ENCODE measurements at places on chromosomes 1 and 21. TPM values are rescaled to one million over a fixed set of nuclear protein-coding genes. Genes with fewer than 3 reads are reported as not detected.
A peak's percentile ranks its signal among the peaks of the same experiment; 100 is the strongest.

MYOM3 gene
- 266 TPM for total RNA-seq

RIPPLY3 gene
- not detected for total RNA-seq

LIPI gene
- not detected for total RNA-seq

DNA sequence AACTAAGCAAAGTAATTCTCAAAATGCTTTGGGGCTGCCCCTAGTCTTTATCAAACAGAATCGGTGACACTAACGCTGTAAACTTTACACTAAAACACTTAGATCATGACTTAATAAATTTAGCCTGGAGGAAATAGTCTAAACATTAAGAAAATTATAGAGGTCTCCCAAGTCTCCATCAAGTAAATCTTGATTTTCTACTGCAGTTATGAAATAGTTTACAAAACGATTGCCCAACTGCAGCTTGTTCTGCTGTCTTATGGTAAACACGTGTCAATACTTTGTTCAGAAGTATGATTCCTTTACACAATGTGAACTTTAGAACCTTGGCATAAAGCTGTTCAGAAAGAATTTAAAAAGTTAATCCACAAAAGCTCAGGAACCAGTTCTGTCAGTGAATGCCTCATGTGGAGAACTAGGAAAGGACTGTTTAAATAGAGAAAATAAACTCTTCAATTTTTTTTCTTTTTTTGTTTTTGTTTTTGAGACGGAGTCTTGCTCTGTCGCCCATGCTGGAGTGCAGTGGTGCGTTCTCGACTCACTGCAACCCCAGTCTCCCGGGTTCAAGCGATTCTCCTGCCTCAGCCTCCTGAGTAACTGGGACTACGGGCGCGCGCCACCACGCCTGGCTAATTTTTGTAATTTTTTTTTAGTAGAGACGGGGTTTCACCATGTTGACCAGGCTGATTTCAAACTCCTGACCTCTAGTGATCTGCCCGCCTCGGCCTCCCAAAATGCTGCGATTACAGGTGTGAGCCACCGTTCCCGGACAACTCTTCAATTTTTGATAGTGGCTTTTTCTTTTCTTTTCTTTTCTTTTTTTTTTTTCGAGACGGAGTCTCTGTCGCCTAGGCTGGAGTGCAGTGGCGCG, 1.6 kb downstream of the DDI2 start:
- peak overlapping the region; percentile 93 for H3K4me3 ChIP-seq
- no peaks in the 10 kb centered on the region for H3K27me3 ChIP-seq
- peaks cover 59% of the 10 kb centered on the region for H3K4me1 ChIP-seq
- peak overlapping the region; percentile 93 for H3K27ac ChIP-seq
- DNase-seq, result no peak

GRCh38 chr1:48181669-48182367, 40.7 kb upstream of the SLC5A9 start:
- no peaks in the 10 kb centered on the region for H3K4me1 ChIP-seq
- H3K36me3 ChIP-seq, result no peaks in the 10 kb centered on the region
- no peaks in the 10 kb centered on the region for H3K27me3 ChIP-seq
- no peak for DNase-seq
- H3K27ac ChIP-seq, result no peak overlapping the region

DNA sequence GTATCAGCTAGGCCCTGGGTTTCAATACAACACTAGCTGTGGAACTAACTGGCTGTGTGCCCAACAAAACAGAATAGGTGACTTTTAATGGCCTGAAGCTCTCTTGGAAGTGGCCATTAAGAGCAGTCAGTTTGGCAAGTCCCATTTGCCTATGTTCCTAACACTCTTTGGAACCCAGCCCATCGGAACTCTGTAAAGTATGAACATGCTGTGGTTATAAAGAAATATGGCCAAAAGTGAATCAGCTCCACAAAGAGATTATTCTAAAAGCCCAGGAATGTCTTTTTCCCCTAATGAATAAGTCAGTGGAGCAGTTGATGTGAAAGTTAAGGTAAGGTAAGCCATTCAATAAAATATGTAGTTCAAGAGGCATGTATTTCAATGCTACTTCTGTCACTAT, 223.7 kb upstream of the ADAMTS5 start:
- H3K36me3 ChIP-seq, result no peaks in the 10 kb centered on the region
- DNase-seq, result no peak
- no peaks in the 10 kb centered on the region for H3K27me3 ChIP-seq
- no peak overlapping the region for H3K27ac ChIP-seq

GRCh38 chr21:31530897-31531705, 128.4 kb upstream of the SOD1 start:
- H3K27ac ChIP-seq, result no peak overlapping the region
- no peak overlapping the region for H3K4me3 ChIP-seq
- DNase-seq, result no peak
- H3K4me1 ChIP-seq, result no peaks in the 10 kb centered on the region
- H3K36me3 ChIP-seq, result no peaks in the 10 kb centered on the region

- H3K4me1 ChIP-seq, result no peaks in the 10 kb centered on the region
- no peaks in the 10 kb centered on the region for H3K27me3 ChIP-seq
- DNase-seq, result no peak
These were observed 32.4 kb upstream of the PRDX6 start for GRCh38 chr1:173444757-173445156.

DNA sequence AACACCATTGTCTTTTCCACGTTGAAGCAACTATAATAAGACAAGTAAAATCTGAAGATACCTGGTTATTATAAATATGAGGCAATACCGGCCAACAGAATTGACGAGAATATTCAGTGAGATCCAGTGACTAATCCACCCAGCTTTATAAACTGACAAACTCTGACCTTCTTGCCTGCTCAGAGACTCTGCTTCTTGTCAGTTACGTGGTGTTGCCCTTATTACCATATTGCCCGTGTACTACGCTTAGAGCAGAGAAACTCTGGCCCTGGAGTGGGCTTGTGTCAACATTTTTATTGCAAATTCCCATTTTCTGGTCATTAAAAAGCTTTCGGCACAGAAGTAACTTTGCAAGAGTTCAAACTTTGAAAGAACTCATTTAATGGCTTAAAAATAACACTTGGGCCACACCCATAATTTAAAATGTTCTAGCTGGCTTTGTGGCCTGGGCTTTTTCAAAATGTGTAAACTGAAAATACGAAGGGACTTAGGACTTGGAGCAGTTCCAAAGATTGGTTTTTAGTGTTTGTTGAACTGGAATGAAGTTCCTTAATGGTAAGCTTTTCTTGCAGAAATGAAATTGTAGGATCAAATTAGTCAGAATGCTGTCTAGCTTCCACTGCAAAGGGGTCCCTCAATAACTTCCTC, 266.2 kb downstream of the LMO4 start:
- no peak overlapping the region for H3K27ac ChIP-seq
- no peaks in the 10 kb centered on the region for H3K27me3 ChIP-seq
- H3K4me1 ChIP-seq, result no peaks in the 10 kb centered on the region
- H3K4me3 ChIP-seq, result no peak overlapping the region
- DNase-seq, result no peak
- no peaks in the 10 kb centered on the region for H3K36me3 ChIP-seq

- no peaks in the 10 kb centered on the region for H3K27me3 ChIP-seq
- H3K36me3 ChIP-seq, result peaks cover 59% of the 10 kb centered on the region
- H3K27ac ChIP-seq, result no peak overlapping the region
- no peak for DNase-seq
- no peaks in the 10 kb centered on the region for H3K4me1 ChIP-seq
These were observed 54.6 kb downstream of the F3 start for GRCh38 chr1:94486990-94487389.

DNA sequence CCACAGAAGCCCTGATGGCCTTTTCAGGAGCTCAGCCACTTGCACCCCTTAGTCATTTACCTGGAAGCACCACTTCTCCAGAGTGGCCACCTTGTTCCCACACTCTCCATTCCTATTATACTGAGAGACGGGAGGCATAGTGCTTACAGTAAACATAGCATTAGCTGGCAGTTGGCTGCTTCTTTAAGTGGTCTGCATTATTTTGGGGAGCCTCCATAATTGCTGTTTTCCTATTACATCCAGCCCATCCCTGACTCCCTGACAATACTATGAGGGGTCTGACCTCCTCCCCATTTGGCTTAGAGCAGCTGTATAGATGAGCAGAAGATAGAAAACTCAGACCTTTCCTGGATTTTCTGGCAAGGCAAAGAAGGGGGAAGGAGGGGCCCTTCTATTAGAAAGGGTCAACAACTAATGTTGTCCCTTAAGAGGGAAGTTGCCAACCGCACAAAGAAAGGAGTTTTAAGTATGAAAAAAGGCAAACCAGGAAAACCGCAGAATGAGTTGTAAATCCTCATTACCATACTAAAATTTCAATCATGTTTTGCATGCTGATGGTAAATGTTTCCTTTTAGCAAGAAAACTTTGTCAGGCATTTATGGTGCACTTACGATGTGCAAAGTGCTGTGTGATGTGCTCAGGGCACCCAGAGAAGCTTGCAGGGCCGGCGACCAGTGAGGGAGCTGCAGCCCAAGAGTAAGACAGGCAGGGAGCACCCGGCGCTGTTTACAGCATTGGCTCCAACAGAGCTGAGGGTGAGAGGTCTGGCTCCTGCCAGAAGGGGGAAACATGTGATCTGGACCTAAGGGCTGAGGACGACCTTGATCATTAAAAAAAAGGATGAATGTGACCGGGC, 167.3 kb downstream of the ZZZ3 start:
- H3K27ac ChIP-seq, result no peak overlapping the region
- H3K4me1 ChIP-seq, result no peaks in the 10 kb centered on the region
- DNase-seq, result no peak
- H3K4me3 ChIP-seq, result no peak overlapping the region
- H3K27me3 ChIP-seq, result no peaks in the 10 kb centered on the region

- peak overlapping the region; percentile 74 for H3K4me3 ChIP-seq
- H3K27ac ChIP-seq, result peak overlapping the region; percentile 95
- H3K27me3 ChIP-seq, result no peaks in the 10 kb centered on the region
- no peak for DNase-seq
These were observed 678 bp upstream of the PTTG1IP start for GRCh38 chr21:44874240-44874496.

DNA sequence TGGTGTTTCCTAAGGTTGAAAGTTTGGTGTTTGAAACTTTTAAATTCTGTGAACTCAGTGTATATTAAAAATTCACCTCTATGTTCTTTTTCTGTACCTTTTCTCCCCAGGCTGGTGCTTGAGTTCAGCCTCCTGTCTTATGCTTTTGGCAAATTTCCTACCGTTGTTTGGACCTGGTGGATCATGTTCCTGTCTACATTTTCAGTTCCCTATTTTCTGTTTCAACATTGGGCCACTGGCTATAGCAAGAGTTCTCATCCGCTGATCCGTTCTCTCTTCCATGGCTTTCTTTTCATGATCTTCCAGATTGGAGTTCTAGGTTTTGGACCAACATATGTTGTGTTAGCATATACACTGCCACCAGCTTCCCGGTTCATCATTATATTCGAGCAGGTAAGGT, 24.9 kb upstream of the AXDND1 start:
- H3K27me3 ChIP-seq, result no peaks in the 10 kb centered on the region
- H3K4me1 ChIP-seq, result no peaks in the 10 kb centered on the region
- H3K4me3 ChIP-seq, result no peak overlapping the region
- no peak overlapping the region for H3K27ac ChIP-seq

DNA sequence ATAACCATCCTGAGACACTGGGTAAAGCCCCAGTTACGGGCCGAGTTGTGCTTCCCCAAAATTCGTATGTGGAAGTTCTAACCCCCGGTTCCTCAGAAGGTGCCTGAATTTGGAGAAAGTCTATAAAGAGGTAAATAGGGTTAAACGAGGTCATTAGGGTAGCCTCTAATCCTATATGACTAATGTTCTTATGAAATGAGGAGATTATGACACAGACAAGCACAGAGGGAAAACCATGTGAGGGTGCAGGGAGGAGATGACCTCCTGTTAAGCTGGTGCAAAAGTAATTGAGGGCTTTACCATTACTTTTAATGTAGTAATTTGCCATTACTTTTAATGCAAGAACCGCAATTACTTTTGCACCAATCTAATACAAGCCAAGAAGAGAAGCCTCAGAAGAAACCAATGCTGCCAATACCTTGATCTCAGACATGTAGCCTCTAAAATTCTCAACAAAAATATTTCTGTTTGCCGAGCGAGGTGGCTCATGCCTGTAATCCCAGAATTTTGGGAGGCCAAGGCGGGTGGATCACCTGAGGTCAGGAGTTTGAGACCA, 260.8 kb downstream of the GPATCH2 start:
- no peaks in the 10 kb centered on the region for H3K4me1 ChIP-seq
- H3K36me3 ChIP-seq, result no peaks in the 10 kb centered on the region
- DNase-seq, result no peak
- no peak overlapping the region for H3K27ac ChIP-seq

GRCh38 chr1:58748666-58749065, 35.2 kb downstream of the JUN start:
- H3K27ac ChIP-seq, result no peak overlapping the region
- H3K4me1 ChIP-seq, result no peaks in the 10 kb centered on the region

- no peaks in the 10 kb centered on the region for H3K36me3 ChIP-seq
- H3K4me1 ChIP-seq, result peaks cover 10% of the 10 kb centered on the region
- H3K27ac ChIP-seq, result no peak overlapping the region
These were observed 61.1 kb downstream of the UCK2 start for GRCh38 chr1:165888552-165888920.

- no peak overlapping the region for H3K4me3 ChIP-seq
- peaks cover 3% of the 10 kb centered on the region for H3K4me1 ChIP-seq
- no peaks in the 10 kb centered on the region for H3K36me3 ChIP-seq
These were observed 181.6 kb downstream of the RASAL2 start for GRCh38 chr1:178275553-178275952.

DNA sequence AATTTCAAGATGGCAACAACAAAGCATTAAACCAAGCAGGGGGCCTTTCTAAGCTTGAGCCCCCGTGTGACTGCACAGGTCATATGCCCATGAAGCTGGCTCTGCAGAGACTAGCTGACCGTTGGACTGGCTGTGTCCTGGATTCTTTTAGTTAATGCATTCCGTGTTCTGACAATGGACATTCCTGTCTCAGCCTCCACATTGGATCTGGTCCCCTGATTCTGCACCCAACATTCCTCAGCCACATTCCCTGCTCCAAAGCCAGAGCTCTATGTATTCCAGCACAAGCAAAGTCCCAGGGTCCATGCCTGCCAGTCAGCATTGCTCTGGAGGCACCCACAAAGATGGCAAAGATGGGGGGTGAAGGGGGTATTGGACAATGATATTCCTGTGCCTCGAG, 5.1 kb upstream of the NAV1 start:
- no peak overlapping the region for H3K27ac ChIP-seq
- H3K4me1 ChIP-seq, result peaks cover 32% of the 10 kb centered on the region
- peaks cover 24% of the 10 kb centered on the region for H3K27me3 ChIP-seq
- no peak for DNase-seq
- no peak overlapping the region for H3K4me3 ChIP-seq
- H3K36me3 ChIP-seq, result no peaks in the 10 kb centered on the region

GRCh38 chr1:14983277-14983676, 170.3 kb upstream of the TMEM51 start:
- no peaks in the 10 kb centered on the region for H3K36me3 ChIP-seq
- no peak overlapping the region for H3K27ac ChIP-seq
- H3K4me1 ChIP-seq, result no peaks in the 10 kb centered on the region
- H3K4me3 ChIP-seq, result no peak overlapping the region

Data from gastrocnemius medialis (tissue), 4 donors.